ENCODE measurements at places on chromosomes 5 and 9.
A peak's percentile ranks its signal among the peaks of the same experiment; 100 is the strongest.

DNA sequence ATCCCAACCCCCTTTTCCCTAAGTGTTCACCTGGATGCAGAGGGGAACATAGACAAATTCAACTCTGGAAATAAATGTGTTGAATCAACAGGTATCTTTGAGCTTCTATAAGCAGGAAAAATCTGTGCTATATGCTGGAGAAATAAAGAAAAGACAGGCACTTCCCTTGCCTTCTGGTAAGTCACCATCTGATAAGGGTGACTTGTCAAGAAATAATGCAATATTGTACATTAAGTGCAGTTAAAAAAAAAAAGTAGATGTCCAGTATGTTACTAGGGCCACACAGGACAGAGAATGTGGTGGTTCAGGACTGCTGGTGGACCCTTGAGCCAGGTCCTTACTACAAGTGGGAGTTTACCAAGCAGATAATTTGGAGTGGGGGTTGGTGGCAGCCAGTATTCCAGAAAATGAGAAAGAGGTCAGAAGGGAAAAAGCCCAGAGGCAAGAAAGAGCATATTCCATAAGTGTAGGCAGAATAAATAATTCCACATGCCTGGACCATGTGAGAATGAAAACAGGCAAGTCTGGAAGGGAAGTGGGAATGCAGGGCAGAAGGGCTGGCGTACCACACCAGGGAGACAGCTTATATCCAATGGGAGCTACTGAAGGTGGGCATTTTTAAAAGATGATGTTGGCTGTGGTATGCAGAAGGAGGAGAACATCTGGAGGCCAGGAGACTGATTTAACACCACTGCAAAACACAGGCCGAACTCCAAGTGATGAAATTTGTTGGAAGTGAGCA, 209.9 kb downstream of the SEMA5A start:
- no peak for DNase-seq

DNA sequence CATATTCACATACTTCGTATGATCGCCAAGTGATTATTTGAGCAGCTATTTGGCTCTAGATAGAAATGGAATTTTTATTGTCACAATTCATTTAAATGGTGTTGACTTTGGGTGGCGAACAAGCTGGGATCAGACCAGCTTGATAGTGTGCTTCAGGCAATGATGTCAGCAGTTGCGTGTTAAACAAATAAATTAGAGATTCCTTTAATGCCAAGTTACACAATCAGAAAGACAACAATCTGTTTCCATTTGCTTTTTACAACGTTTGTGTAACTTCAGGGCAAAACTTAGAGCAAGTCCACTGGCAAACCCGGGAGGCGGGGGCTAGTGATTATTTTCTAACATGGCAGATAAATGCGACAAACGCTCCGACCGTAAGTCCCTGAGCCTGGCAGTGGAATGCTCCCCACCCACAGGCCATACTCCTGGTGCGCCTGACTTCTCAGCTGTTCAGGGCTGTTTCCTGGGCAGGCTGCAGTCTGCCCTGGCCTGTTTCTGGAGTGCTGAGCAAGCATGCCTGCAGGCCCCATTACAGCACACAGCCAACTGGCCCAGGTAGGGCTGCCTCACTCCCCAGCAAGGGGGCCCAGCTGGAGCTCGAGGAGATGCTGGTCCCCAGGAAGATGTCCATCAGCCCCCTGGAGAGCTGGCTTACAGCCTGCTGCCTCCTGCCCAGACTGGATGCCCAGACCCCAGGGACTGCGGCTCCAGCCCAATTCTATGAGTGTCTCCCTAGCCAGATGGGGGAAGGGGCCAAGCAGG, 88.7 kb downstream of the BASP1 start:
- DNase-seq, result peak; percentile 26

DNA sequence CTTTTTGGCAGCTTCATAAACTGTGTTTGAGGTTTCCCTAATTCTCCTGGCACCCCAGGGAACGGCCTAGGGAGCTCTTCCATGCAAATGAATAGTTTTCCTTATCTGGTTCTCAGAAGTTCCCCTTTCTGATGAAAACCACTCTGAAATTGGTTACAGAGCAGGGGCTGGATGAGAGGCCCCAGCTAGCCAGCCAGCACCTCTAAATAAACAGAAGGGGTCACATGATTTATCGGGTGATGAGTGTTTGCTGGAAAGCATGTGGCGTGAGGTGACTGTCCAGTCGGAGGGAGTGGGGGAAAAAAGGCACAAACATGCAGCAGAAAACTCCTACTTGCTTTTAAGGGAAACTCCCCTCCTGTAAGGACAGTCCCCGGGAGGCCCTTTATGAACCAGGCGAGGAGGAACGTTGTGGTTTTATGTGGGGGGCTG, 261.2 kb upstream of the ANKRD55 start:
- no peak for DNase-seq

- DNase-seq, result no peak
Observed at GRCh38 chr5:15285901-15286583, 213.9 kb upstream of the FBXL7 start.

GRCh38 chr9:86337469-86338108, 16.6 kb downstream of the TUT7 start:
- no peak for DNase-seq

GRCh38 chr5:132556153-132556762, 519 bp upstream of the RAD50 start:
- DNase-seq, result no peak

- no peak for DNase-seq
Observed at GRCh38 chr5:97135868-97136267, 6.5 kb downstream of the LIX1 start.

GRCh38 chr5:92909602-92909962, 671.4 kb downstream of the NR2F1-AS1 start:
- peak; percentile 71 for DNase-seq

GRCh38 chr9:135134268-135135022, 47.0 kb downstream of the OLFM1 start:
- DNase-seq, result peak; percentile 83

DNA sequence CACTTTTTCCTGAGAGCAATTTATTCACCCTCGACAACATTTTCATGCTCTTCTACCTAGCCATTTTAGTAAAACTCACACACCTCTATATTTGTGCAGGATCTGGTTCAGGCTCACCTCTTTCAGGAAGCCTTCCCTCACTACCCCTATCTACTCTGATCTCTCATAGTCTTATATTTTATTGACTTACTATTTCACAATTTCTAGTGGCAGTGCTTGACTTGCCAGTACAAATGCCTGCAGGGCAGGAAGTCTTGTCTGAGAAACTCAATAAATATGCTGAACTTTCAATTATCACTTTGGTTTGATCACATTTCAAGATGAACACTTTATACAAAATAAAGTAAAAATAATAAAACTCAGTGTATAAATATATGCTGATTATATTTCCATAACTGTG, 226.8 kb downstream of the CETN3 start:
- DNase-seq, result no peak

DNA sequence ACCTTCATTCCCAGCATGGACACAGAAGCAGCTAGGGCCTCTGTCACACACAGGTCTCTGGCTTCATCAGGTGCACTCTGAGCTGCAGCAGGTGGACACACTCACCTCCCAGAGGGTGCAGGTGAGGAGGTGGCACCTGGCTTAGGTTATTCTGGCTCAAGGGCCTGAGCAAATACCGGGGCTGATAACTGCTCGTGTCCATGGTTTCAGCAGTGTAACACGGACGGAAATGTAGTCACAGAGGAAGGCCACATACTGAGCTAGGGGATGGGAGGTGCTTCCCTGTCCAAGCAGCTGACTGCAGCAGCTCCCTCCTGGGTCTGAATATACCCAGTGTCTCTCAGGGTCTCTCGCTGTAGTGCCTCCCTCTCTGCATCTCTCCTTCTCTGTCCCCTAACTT, 5.7 kb downstream of the PHF2 start:
- DNase-seq, result no peak

DNA sequence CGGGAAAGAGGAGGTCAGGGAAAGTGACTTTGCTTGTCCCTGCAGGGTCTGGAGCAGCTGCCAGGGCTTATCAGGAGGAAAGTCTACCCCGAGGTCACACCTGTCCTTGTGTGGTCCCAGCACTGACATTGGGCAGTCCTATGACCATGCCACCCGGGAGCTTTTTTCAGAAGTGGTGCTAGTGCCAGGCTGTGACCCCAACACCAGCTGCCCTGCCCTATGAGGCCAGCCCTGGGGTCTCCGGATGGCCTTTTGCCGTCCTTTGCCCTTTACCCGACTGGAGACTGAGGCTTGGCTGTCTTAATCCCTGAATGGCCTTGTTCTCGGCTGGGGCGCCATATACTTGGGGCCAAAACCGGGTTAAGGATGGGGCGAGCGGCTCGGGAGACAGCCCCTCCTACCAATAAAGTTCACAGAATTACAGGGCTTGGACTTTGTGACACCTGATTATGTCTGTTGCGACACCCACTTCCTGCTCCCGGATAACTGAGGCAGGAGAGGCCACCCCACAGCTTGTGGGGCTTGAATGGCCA, 22.2 kb upstream of the SLC9A3 start:
- peak; percentile 1 for DNase-seq

- no peak for DNase-seq
Observed at GRCh38 chr5:40315126-40315525, 364.6 kb upstream of the PTGER4 start.

DNA sequence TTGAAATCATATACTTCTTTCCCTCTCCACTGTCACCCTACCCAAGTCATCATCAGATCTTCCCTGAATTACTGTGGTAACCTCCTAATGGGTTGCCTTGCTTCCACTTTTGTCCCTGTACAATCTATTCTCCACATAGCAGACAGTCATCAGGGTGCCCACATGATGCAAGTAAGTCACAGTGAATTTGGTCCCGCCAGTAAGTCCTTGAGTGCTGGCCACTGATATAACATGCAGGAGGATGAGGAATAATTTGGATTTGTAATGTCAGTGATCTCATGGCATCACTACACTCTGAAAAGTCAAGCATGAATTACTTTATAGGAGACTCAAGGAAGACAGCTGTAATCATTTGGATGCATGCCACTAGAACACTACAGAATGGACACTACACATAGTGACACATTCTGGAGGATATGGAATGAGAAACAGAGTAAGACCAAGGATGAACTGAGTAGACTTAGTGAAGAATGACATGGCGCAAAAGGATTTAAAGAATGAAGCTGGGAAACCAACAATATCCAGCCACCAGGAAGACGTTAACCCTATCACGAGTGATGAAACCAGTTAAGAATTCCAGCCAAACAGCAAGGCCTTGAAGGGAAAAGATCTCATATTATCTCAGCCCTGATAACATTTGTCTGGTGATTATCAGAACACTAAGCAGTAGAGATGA, 28.6 kb downstream of the MARCHF3 start:
- no peak for DNase-seq

DNA sequence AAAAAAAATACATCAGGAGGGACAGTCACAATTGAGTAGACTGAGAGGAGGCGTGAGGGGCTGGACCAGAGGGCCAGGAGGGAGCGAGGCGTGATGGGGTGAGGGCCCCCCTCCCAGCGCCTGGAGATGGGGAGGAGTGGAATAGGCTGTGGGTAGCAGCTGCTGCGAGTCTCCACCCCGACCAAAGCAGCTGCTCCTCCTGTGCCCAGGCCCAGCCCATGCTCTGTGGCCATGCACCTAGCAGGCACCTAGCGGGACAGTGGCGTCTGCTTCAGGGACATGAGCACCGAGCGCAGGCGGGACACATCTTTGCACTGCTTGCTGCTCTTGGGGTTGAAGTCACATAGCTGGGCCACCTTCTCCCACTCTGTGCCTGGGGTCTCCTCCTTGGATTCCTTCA, 4.0 kb downstream of the HIGD2A start:
- DNase-seq, result no peak

Data from BE2C (cell line).